ENCODE measurements at places on chromosomes 4 and X.

DNA sequence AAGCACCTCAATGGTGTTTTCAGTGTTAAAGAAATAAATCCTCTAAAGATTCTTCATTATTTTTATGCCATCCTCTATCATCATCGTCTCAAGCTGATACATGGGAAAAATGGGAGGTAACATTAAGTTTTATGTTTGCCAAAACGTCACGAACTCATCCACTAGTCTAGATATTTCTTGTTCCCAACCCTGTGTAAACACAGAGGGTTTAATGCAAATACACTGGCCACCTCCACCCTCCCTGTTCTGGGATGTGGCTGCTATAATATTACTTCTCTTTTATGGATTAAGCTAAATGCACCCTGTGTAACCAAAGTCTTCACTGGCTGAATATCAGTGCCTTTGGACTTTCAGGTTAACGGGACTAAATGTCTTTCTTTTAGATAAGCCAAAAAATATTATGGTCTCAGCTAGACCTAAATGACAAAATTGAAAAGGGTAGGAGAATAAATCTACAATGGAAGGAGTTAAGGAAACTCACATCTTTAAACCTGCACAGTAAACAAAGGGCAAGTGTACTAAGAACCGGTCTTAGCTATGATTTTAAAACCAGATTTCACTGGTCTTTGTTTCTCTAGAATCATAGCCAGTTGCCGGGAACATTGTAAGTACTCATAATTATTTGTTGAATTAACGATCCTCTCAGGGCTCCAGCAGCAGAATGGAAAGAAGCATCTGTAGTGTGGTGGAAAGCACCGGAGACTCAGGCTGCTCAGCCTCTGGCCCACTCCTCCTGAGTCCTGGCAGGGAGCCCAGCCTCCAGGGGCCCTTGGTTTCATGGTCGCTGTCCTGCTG, 103.5 kb upstream of the NOCT start:
- DNase-seq, result no peak

- no peak for DNase-seq
Measured at GRCh38 chr4:128161138-128161537, 100.0 kb downstream of the LARP1B start.

- no peak for DNase-seq
Measured at GRCh38 chr4:46146993-46147392, 23.1 kb upstream of the GABRG1 start.

DNA sequence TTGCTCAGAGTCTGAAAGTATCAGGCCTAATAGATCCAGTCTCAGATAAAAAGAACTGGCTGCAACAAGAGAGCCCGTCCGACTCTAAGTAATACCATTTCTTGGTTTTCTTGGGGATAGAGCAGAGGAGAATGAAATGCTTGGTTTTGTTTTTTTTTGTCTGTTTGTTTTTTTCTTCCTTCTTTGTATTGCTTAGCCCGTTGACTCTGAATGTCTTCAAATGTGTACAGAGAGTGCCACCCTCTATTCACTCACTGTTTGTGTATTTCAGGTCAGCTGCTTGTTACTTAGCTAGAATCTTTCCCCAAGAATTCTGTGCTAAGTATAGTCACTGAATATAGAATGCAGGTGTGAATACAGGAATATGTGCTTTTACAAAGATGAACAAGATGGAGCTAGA, 5.7 kb upstream of the TMEM156 start:
- no peak for DNase-seq

DNA sequence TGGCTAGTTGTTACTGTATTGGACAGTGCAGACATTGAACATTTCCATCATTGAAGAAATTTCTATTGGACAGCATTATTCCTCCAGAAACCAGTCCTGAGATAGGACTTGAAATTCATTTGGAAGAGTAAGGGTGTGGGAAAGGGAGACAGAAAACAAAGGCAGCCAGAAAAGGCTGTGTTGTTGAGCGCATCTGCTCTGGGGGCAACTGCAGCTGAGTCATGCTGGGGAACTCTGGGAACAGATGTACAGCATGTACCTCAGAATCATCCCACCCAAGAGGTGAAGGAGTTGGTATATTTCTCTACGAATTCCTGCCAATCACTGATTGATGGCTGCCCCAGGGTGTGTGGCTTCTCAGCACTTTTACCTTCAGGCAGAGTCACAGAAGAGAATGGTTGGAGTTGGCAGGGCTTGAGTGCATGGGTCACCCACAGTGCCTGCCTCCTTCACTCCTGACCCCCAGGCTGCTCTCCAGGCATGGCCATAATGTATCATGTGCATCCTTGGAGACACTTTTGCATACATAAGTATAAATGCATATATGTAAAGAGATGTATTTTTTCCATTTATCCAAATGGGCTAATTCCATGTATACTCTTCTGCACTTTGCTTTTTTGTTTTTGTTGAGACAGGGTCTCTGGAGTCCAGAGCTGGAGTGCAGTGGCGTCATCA, 39.4 kb downstream of the GEMIN8 start:
- DNase-seq, result no peak

DNA sequence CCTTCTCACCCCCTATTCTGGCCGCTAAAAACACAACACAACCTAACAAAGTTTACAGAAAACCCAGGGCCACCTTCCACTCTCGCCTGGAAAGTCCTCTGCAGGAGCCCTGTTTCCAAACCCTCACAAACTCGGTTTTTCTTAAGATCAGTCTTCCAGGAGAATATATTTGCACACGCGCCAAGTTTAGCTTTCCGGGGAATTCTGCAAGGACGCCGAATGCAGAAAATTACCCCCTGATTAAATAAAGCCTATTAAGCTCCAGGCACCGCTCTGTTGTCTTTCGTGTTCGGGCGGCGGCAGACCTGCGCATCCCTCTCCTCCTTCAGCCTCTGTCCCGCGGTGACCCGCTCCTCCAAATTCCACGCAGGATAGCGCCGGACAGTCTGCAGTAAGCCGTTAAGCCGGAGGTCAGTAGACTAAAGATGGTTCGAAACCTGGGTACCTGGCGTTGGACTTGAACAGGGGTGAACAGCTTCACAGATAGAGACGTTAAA, 5.0 kb downstream of the MSX1 start:
- no peak for DNase-seq

GRCh38 chr4:73417973-73418372, 13.9 kb downstream of the ALB start:
- no peak for DNase-seq

DNA sequence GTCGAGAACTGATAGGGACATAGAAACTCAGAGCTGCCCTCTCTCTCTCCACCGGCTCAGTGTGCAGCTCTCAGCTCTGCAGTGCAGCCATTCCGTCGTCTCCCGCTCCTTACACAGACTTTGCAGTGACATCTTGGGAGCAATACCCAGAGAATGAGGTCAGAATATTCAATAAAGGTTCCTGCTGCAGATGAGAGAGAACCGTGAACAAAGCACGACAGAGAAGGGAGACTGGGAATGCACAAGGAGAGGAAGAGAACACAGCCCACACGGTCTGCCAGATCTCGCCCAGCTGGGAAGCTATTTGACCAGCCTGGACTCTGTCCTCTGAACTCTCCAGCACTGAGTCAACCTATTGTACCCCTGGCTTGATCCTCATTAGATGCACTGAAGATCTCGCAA, 118.0 kb upstream of the PPARGC1A start:
- DNase-seq, result no peak

GRCh38 chr4:41678086-41678816, 70.3 kb downstream of the PHOX2B start:
- DNase-seq, result no peak

GRCh38 chrX:124506066-124506465, 159.7 kb downstream of the SH2D1A start:
- DNase-seq, result no peak

DNA sequence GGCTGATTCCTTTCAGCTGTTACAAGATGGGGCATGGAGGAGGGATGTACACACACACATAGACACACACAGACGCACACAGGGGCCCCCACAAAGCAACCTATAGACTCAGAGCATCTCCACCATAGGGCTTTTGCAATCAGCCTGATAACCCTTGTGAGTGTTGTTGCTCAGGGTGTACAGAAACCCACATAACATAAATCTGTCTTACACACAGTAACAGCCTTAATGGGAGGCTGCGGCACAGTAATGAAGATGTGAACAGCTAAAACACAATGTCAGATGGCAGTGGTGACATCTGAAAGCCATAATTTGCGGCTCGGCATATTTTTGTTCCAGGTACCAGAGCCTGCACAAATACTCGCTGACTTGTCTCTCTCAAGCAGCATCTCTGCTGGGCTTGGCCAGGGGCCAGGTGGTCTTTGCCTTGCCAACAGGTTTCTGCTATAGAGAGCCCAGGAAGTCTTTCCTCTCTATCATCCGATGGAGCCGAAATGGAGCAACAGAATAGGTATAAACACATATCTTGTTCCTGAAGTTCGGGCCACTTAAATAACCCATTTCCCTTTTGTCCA, 357.2 kb upstream of the GATB start:
- no peak for DNase-seq

GRCh38 chrX:150542846-150543229, 25.6 kb upstream of the MTM1 start:
- no peak for DNase-seq

- no peak for DNase-seq
Measured at GRCh38 chrX:129769467-129770154, 10.1 kb upstream of the SASH3 start.

- DNase-seq, result peak; percentile 23
Measured at GRCh38 chr4:17324386-17324830, 187.5 kb downstream of the QDPR start.

DNA sequence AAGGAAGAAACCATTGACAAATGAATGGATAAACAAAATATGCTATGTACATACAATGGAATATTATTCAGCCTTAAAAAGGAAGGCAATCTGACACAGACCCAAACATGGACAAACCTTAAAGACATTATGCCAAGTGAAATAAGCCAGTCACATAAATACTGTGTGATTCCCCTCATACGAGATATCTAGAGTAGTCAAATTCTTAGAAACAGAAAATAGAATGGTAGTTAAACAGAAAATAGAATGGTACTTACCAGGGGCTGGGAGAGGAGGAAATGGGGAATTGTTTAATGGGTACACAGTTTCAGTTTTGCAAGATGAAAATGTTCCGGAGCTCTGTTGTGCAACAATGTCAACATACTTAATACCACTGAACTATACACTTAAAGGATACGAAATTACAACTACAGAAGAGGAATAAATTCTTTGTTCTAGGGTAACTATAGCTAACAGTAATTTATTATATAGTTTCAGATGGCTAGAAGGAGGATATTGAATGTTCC, 47.8 kb upstream of the DUSP21 start:
- no peak for DNase-seq

- DNase-seq, result no peak
Measured at GRCh38 chr4:1592709-1593417, 91.2 kb downstream of the FAM53A start.

- DNase-seq, result no peak
Measured at GRCh38 chr4:21947791-21948346, 703 bp downstream of the KCNIP4 start.

DNA sequence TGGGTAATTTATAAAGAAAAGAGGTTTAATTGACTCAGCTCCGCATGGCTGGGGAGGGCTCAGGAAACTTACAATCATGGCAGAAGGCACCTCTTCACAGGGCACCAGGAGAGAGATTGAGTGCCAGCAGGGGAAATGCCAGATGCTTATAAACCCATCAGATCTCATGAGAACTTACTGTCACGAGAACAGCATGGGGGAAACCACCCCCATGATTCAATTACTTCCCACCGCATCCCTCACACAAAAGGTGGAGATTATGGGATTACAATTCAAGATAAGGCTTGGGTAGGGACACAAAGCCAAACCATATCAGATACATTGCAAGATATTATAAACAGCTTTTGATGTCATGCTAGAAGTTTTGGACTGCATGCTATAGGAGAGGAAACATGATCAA, 204.3 kb downstream of the VEGFC start:
- no peak for DNase-seq

DNA sequence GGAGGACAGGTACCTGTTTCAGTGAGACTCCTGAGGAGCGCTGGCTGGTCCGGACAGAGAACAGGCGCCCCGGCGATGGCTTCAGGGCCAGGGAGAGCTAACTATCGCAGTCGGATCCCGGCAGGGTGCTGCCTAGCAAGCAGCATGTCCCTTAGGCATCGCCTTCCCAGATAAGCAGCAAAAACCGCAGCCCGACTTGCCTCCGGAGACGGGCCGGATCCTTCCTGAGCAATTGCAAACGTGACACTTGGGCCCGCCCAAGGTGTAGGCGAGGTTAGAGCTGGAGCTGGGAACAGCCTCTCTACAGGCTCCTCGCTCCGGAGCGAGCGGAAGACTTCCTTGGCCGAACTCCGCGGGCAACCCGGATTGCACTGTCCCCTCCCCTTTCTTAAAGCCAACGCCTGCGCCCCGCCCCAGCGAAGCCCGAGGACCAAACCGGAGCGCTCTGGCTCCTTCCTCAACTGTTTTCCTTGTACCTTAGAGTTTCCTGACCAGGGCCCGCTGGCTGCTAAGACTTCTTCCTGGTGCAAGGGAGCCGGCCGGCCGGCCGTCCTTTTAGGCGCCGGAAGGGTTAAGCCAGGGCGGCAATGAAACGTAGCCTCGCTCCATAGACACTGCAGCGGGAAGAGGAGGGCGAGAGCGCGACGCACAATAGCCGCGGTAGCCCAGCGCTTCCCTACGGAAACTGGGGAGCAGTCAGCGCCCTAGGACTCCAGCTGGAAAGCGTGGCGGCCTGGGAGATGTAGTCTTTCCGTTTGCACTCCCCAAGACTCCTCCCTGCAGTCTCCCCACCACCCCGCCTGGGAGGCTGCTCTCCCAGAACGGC, at the start of gene OPHN1:
TSS of gene OPHN1 (minus strand) at position 341 of the 826 bp plus-strand sequence. CDS start 475 bp downstream, outside the sequence.
- no peak for DNase-seq

GRCh38 chrX:97102938-97103337, 219.2 kb downstream of the RPA4 start:
- DNase-seq, result no peak

DNA sequence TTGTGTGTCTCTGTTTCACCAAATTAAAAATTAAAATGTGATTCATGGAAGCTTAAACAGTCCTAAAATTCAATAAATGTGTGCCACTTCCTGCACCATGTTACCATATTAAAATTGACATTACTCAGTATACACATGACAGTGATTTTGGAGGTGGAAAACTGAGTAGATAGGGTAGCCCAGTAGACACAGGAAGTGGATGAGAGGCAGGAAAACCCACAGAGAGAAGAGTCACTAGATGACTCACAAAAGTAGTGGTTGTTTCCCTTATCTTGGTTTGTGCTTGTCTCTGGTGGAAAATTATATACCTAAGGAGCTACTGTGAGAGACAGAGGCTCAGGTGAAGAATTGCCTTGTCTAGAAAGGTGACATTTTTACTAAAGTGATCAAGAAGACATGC, 375.8 kb upstream of the CXorf51B start:
- no peak for DNase-seq

Data from stimulated activated CD4-positive, alpha-beta T cell treated with anti-CD3 and anti-CD28 coated beads, Interleukin-4, amount 100 ng/mL, for 48 hours (primary cell).